ENCODE measurements at places on chromosomes 16 and 17.

DNA sequence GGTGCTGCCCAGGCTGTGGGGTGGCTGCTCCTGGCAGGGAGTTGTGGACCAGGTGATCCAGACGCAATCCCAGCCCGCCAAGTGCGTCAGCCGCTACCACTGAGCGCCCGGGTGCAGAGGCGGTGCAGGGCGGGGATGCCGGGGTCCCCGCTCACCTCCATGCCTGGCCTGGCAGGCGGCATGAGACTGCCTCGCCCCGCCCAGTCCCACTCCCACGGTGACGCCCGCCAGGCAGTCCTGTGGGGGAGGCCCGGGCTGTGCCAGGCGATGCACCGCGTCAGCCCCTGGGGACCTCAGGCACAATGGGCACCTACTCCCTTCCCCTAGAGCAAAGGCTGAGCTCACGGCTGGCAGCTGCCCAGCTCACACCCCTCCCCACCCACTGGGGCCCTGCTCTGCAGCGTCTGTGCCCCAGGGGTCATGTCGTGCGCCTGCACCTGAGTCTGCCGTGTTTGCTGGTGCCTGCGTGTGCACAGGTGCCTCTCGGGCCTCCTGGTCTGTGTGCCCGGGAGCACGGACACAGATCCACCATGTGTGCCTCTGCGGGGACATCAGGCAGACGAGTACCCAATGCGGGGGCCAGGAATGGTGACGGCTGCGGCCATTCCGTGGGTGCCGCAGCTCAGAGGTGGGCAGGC, 5.3 kb downstream of the RPUSD1 start:
- DNase-seq, result peak; percentile 52

GRCh38 chr16:7209598-7209997, 123.0 kb upstream of the RBFOX1 start:
- no peak for DNase-seq

GRCh38 chr16:75389096-75389690, 44.1 kb downstream of the CFDP1 start:
- DNase-seq, result no peak

DNA sequence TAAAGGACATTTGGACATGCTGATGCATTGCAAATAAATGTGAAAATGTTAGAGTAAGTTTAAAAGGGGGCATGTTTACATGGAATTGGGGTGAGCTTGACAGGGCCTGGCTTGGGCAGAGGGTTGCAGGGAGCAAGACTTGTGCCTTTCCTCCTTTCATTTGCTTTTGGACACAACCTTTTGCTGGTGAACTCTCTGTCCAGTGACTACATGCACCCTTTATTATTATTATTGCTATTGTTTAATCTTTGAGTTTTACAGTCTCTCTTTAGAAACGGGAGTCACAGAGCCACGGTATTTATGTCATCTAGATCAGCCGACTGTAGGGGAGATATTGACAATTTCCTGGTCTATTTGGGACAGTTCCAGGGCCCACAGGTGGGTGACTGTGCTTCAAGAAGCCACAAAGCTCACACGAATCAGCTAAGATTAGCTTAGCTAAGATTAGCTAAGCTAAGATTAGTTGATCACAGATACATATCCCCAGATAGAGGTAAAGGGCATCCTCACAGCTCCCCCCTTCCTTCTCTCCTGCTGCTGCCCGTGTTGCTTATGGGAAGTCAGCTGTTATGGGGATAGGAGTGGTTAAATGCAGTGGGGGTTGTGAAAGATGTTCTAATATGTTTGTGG, 28.9 kb upstream of the ETV4 start:
- no peak for DNase-seq

GRCh38 chr17:81524039-81524864, 3.9 kb upstream of the FSCN2 start:
- no peak for DNase-seq

- no peak for DNase-seq
Measured at GRCh38 chr16:78705694-78706093, 606.2 kb downstream of the WWOX start.

- DNase-seq, result no peak
Measured at GRCh38 chr17:7831233-7831632, 2.8 kb upstream of the KDM6B start.

DNA sequence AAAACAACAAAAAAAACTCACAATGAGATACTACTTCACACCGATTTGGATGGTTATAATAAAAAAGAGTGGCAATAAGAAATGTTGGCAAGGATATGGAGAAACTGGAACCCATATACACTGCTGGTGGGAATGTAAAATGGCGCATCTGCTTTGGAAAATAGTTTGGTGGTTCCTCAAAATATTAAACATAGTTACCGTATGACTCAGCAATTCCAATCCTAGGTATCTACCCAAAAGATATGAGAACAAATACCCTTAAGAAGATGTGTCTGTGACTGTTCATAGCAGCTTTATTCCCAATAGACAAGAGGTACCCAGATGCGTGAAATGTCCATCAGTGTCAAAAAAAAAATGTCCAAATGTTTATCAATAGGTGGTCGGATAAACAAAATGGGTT, 7.2 kb downstream of the CPPED1 start:
- no peak for DNase-seq

- no peak for DNase-seq
Measured at GRCh38 chr16:7013990-7014389, 318.7 kb upstream of the RBFOX1 start.

DNA sequence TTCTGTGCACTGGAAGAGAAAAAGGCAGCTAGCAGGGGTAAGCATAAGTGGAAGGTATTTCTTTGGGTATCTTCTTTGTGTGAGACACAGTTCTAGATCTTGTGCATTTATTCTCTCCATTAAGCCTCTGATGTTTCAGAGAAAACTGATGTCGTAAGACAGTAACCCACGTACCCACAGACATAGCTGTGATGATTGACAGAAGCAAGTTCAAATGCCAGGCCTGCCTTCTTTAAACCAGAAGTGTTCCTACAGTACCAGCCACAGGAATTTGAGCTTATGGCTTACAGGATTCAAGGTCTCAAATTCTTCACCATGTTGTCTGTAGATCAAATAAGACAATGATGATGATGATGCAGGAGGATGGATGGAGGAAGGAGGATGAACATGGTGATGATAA, 161.4 kb upstream of the KCNJ16 start:
- DNase-seq, result no peak

DNA sequence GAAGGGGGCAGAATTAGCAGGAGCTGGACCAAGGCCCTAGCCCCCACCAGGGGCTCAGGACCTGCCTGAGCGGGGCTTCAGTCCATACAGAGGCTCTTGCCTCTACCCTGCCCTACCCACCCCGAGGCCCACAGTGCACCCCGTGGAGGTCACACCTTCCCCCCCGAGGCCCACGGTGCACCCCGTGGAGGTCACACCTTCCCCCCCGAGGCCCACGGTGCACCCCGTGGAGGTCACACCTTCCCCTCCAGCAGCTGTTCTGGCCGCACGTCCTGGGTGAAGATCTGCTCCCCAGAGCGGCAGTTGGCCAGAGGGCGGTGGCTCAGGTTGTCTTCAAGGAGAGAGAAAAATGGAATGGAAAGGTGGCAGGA, 11.4 kb downstream of the CASKIN2 start:
- DNase-seq, result no peak

- DNase-seq, result no peak
Measured at GRCh38 chr17:36813957-36814563, 123.2 kb upstream of the LHX1 start.

DNA sequence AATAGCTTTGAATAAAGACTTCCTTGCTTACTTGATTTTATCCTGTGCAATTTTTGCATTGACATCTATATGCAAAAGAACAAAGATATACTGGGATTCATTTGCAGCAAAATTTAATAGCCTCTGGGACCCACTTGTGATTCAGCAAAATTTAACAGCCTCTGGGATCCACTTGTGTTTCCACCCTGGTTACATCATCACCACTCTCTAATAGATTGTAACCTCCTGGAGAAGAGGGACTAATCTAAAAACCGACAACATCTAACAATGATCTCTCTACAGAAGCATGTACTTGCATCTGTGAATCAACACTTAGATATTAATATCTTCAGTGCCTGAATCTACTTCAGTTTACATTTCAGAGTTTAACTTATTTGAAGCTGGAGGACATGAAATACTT, 202.0 kb upstream of the CPHXL start:
- DNase-seq, result no peak

- DNase-seq, result no peak
Measured at GRCh38 chr16:6714510-6714909, 618.1 kb upstream of the RBFOX1 start.

DNA sequence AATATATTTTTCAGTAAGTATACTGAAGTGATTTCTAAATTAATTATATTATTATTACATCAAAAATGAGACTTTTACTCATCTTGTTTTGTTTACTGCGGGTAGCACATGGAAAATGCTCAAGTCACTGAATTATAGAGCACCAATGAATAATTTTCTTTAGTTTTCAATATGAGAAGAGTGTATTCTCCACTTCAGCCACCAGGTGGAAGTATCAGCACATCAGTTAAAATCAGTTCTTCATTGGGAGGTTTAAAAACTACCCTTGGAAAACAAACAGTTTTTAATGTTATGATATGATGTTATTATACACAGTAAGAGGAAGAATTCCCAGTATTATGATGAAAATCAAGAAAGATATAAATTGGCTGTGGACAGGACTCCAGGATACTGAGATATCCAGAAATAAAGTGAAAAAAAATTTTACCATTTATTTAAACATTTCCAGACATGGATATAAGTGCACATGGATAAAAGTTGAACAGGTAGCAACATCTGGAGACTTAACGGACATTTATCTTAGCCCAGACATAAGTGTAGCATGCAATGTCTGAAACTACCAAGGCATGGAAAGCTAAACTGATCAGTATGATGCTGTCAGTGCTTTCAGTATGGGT, 467.3 kb downstream of the KCNJ2 start:
- DNase-seq, result peak; percentile 62

GRCh38 chr17:62194401-62194800, 129.3 kb upstream of the MED13 start:
- DNase-seq, result no peak

- DNase-seq, result no peak
Measured at GRCh38 chr17:83014297-83014696, 65.1 kb upstream of the METRNL start.

DNA sequence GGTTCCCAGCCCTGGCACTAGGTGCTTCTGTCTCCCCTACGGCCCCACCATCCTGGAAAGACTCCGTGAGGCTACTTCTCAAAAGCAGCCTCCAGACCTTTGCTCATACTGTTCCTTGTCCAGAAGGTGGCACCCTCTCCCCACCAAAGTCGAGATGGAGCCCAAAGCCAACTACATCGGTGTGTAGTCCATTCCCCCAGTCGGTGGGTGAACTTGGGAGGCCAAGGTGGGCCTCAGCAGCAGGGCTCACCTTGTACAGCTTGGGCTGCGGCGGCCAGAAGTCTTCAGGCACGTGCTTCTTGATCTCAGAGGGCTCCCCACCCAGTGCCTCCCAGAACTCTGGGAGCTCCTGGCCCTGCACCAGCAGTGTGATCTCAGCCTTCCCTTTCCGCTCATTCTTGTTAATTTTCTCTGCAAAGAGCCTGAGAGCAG, 10.2 kb downstream of the FLII start:
- DNase-seq, result peak; percentile 27

DNA sequence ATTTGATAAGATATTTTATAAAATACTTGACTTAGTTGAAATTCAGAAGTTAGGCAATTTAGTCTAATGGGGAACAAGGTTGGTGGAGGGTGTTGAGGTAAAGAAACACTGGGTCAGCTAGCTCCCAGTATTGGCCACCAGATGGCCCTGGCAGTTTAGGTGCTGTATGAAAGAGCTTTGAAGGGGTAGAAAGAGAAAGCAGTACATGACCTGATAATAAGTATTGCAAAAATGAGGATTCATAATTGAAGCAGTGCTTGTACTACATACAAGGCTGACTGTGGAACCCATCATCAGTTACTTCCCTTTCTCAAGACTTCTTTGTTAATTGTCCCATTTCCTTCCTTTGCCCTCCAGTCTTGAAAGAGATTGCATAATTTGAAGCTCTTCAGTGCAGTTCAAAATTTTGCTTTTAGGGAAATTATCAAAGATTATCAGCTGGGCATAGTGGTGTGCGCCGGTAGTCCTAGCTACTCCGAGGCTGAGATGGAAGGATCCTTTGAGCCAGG, 29.4 kb downstream of the TANC2 start:
- DNase-seq, result peak; percentile 11

DNA sequence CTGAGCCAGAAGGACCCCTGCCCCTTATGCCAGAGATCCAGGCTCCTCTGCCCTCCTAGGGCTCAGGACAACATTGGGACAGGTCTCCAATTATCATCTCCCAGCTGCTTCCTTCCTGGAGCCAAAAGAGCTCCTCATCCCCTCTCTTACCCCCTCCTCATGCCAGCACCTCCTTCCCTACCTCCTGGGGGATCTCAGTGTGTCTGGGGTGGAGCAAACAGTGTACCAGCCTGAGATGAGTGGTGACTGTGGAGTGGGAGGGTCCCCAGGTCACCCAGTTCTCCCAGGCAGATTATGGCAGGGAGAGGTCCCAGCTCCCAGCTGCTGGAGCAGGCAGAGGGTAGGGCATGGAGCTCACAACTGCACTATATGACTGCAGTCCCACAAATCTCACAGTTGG, 23.7 kb downstream of the SRCIN1 start:
- no peak for DNase-seq

- DNase-seq, result no peak
Measured at GRCh38 chr17:58403311-58403710, 14.0 kb downstream of the RNF43 start.

- no peak for DNase-seq
Measured at GRCh38 chr17:65523411-65523810, 38.0 kb downstream of the AXIN2 start.

GRCh38 chr16:30096105-30096861, at the start of gene YPEL3:
Gene YPEL3, minus strand, starts transcription at chr16:30096213. Its CDS starts 731 bp downstream, at chr16:30095482.
- peak; percentile 77 for DNase-seq

DNA sequence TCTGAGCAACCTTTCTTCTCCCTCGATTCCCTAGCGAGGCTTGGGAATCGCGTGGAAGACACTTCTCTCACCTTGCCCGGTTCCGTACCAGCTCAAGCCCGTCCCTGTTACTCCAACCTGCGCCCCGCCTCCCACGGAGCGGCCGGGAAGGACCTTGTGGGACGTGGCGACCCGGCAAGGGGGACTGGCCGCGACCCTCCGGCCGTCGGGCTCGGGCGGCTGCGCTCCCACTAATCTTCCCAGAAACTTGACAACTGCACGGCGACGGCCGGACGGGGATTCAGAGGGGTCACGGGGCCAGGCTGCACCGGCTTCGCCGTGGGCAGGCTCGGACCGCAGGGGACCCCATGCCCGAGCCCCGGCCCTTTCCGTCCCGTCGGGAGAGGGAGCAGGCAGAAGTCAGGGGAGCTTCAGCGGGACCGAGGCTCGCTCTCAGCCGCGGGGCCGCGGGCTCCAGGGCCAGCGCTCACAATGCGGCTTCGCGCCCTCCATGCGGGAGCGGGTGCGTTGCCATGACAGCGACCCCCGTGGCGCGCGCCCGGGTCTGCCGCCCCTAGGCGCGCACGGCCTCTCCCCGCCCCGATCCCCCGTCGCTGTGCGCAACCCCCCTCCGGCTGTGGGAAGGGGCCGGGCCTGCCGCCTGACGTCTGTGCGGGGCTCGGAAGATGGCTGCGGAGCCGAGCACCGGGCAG, at the start of gene SGSM2:
SGSM2 (plus strand) TSS at position 650 of the 692 bp plus-strand sequence. CDS start 188 bp downstream, outside the sequence.
- peak; percentile 63 for DNase-seq

DNA sequence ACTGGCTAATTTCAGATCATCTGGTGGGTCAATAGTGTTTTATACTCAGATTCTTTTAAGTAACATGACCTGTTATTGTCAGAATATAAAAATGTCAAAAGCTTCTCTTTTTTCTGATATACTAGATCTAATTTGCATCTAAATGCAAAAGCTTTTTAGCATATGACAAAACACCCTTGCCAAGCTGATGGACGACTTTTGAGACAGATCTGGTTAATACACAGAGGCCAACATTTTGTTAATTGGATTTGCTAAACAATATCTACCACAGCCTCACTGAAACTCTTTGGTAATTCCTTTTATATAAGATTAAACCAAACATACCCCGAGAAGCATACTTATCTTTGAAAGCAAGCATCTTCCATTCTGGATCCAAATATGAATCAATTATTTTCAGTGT, 10.3 kb upstream of the NOL11 start:
- no peak for DNase-seq
